ENCODE measurements at places on chromosomes 3 and 15.
A peak's percentile ranks its signal among the peaks of the same experiment; 100 is the strongest.

DNA sequence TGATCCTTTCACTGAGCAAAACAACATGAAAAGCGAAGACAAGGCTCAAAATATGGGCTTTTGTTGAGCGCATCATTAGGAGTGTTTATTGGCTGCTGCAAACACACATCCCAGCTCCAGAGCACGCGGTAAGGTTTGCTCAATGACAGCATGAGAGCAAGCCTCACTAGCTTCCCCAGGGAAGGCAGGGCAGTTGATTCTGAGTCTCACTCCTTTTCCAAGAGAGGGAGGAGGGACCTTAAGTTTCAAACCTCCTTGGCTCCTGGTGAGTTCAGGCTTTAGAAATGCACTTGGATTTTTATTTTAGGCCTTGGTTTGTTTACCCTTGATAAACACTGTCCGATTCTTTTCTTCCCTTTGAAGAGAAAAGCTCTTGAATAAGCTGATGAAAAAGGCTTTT lies 69.1 kb upstream of the CACNA2D3 start:
- DNase-seq, result no peak

DNA sequence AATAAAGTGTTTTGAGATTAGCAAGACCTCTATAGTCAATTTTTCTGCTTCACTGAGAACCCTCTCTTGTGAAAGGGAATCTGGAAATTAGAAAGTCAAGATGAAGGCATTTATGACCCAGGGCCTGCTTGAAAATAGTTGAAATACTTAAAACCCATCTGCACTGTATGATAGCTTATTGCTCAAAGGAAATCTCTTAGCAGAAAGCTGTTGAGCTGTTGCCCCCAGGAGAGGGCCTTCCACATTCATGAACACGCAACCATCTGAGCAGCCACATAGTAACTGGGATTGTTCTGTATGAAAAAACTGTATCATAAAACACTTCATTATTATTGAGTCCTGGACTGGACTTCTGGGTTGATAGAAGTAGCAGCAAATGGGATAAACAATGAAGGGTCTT lies 106.4 kb upstream of the PTX3 start:
- no peak for DNase-seq

- no peak for DNase-seq
Measured at GRCh38 chr3:77933926-77934325, 894.0 kb downstream of the ROBO2 start.

GRCh38 chr3:99730870-99731269 lies 86.8 kb upstream of the CMSS1 start:
- DNase-seq, result no peak

GRCh38 chr3:157921811-157922210 lies 184.4 kb downstream of the SHOX2 start:
- DNase-seq, result no peak

GRCh38 chr3:111326144-111326995 lies 215.6 kb upstream of the CD96 start:
- peak; percentile 45 for DNase-seq

- DNase-seq, result no peak
Measured at GRCh38 chr15:66963084-66963483, 102.3 kb upstream of the SMAD3 start.

- no peak for DNase-seq
Measured at GRCh38 chr15:40330368-40330836, 6.9 kb downstream of the INAFM2 start.

DNA sequence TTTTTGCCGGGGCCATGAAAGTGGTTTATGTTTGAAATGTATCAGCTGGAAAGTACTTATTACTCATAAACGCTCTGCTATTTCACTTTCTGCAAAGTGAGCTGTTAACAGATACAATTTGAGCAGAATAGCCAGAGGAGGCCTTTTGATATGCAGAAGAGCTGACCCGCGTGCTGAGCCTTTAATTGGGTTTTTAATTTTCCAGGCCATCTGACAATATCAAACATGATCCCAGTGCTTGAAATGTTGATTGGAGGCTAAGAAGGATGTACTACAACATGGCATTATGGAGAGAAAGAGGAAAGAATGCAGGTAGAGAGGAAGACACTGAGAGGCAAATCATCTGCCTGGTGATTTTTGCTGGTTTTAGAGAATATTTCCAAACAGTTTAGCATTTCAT lies 261.3 kb upstream of the MEIS2 start:
- no peak for DNase-seq

DNA sequence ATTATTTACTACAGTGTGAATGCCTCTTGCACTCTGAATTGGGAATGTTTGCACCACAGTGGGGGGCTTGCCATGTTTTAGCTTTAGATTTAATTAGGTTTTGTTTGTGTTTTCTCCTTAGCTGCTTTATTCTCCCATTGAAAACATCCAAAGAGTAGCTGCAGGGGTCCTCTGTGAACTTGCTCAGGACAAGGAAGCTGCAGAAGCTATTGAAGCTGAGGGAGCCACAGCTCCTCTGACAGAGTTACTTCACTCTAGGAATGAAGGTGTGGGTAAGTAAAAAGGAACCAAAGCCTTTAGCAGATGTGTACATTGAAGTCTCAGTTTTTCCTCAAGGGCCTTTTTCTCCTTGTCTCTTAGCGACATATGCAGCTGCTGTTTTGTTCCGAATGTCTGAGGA lies 36.9 kb downstream of the CTNNB1 start:
- DNase-seq, result no peak

- DNase-seq, result no peak
Measured at GRCh38 chr15:29133791-29134190, 135.8 kb downstream of the NSMCE3 start.

GRCh38 chr3:115187149-115187757 lies 40.2 kb upstream of the ZBTB20 start:
- no peak for DNase-seq

- DNase-seq, result peak; percentile 6
Measured at GRCh38 chr15:92803536-92803851, 96.6 kb upstream of the CHD2 start.

GRCh38 chr3:151183265-151183671 lies 19.7 kb downstream of the GPR171 start:
- DNase-seq, result no peak

GRCh38 chr3:183287301-183287971 lies 34.4 kb downstream of the B3GNT5 start:
- DNase-seq, result peak; percentile 94

GRCh38 chr3:115279939-115280338 lies 132.9 kb upstream of the ZBTB20 start:
- no peak for DNase-seq

GRCh38 chr15:62994439-62994838 lies 48.1 kb upstream of the TPM1 start:
- no peak for DNase-seq

GRCh38 chr3:30112902-30113484 lies 493.4 kb upstream of the TGFBR2 start:
- DNase-seq, result peak; percentile 78

GRCh38 chr3:192564611-192565010 lies 162.7 kb downstream of the FGF12 start:
- DNase-seq, result no peak

DNA sequence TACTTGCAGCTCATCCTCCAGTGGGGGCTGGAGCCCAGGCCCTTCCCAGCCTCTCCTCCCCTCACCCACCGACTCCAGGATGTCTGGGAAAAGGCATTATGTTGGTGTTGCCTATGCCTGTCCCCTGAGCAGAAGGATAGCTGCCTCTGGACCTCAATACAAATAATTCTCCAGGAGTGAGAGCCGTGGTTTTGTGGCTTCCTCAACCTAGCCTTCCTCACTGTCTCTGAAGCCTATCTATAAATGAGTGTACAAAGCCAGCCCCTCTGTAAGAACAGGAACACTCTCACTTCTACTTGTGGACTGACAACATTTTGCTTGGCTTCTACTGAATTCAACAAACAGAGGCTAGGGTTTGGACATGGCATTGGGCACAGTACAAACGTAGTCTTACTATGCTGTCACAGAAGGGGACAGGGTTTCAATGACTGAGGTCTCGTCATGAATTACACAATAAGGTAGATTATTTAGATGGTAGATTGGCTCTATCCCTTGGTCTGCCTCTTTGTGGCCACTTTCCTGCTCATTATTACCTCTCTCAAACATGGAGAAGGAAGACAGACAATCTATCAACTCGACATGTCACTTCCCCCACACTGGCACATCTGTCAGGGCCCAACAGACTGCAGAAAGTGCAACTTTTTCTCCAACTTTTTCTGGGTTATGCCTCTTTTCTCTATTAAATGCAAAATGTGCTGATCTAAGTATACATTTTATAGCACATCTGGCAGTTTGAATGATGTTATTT lies 82.8 kb upstream of the MEX3B start:
- peak; percentile 34 for DNase-seq

DNA sequence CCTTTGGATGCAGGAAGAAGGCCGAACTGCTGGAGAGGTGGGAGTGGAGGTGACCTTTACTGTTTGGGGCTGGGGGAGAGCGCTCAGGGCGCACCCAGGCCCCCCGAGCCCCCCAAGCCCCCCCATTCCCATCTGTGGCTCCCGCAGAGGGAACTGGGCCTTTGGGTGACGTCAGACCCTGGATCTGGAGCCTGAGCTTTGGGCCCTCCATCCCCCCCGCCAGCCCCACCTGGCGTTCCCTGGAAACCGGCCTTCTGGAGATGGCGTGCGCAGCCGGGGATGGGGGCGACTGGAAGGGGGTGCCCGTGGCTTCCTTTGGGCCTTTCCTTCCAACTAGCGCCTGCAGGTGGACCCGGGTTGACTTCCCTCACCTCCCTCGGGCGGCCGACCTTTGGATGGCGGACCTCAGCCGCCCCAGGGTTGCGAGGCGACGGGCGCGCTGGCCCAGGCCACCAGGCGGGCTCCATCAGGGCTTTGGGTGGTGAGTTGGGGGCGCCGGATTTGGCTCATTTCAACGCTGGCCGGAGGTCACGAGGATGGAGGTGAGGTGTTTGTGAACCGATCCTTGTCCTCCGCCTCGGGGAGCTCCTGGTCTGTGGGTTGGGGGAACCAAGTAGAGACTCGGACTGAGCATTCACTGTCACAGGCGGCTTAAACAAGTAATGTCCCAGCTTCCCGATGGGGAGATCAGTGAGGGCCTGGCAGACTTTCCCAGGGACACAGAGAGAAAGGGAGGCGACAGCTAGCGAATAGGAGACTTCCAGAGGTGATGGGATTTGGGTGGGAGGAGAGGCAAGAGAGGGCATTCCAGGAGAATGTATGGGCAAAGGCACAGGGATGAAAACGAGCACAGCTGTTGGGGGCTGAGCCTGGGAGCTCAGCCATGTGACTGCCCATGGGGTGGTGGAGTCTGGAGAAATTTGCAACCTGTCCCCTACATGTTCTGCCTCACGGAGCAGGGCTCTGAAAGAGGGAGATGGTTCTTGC lies 709 bp downstream of the SCAMP5 start:
- DNase-seq, result no peak

GRCh38 chr3:194485468-194485880 lies 1.3 kb downstream of the ATP13A3 start:
- peak; percentile 45 for DNase-seq

DNA sequence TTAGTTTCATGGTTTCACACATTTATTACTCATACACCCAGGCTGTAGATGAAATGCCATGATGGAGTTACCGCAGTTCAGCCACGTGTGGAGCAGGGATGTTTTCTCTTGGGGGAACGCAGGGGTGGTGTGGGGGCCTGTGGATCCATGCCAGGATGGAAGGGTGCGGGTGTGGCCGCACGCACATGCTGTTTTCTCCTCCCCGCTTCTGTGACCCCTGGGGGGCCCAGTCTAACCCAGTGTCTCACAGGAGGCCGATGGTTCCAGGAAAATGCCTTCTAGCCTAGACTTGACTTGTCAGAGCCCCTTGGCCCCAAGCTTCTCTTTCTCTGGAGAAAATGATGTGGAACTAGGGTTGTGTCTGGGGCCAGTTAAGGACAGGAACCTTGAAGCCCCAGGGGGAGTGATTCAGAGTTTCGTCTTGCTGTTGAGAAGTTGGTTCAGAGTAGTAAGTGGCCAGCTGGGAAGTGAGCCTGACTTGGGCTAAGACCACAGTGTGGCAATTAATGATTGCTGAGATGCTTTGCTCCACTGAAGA lies 240.4 kb upstream of the BHLHE40 start:
- no peak for DNase-seq

DNA sequence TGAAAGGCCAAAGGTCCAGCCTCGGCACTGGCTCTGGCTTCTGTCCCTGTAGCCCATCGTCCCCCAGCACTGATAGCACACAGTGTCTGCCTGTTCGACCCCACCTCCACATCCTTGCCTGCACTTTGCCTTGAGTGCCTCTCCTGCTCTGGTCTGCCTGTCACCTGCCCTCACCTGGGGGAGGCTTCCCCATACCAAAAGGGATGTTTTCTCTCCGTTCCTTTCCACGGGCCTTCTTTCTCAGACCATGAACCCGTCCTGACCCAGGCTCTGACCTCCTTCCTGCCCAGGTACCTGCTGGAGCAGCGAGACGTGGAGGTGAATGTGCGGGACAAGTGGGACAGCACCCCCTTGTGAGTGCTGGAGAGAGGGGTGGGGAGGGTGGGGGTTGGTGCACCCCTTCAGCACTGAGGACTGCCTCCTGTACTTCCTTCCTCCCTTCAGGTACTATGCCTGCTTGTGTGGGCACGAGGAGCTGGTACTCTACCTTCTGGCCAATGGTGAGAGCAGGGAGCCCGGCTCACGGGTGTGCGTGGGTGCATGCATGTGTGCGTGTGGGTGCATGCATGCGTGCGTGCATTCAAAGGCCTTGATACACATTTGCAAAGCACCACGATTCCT lies 1.5 kb downstream of the ABTB1 start:
- DNase-seq, result no peak

GRCh38 chr3:150202711-150203110 lies 205.4 kb upstream of the TSC22D2 start:
- no peak for DNase-seq

DNA sequence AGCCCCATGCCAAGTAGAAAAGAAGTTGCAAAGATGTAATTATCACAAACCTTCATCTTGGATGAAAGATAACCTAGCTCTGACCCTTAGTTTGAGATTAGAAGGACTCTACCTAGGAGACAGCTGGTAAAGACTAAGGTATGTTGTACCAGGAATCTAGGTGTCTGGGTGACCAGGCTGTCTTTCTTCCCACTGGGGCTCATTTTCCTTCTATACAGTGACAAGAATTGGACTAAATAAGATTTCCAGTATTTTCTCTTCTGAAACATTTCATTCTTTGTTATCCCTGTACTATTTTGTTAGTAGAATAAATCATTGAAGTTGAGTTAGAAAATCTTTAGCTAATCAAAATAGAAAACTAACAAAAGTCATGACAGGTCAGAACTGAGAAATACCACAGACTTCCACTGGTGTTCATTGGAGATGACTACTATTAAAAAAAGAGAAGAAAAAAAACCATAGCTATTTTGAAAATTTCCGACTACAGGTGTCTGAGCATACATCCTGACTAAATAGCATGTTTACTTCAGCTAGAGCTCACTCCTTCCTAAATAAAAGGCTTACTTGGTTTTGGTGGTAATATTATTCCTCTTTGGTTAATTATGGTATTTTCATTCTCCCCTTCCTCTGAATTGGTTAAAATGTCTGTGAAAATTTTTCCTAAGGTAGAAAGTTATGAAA lies 10.1 kb downstream of the TGFBR2 start:
- DNase-seq, result no peak

- no peak for DNase-seq
Measured at GRCh38 chr3:113000691-113001090, 9.9 kb downstream of the GTPBP8 start.

DNA sequence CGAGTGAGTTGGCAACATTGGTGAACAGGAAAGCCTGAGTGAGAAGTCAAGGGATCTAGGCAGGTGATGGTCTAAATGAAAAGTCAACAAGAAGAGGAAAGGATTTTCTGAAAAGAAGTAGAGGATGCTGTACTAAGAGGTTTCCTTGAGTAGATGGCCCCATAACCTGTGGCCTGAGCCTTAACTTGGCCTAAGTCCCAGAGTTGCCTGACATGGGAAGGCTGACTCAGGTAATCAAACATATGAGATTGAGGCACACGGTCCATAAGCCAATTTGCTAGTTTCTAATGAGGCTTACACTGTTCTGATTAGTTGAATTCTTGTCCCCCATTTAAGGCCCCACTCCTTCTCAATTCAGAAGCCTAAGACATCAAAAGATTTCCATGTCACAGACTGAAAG lies 262.5 kb upstream of the LMCD1 start:
- DNase-seq, result no peak

All from astrocyte of the spinal cord (primary cell).